Lower lobe of right lung (tissue), 2 donors: ENCODE measurements at places on chromosomes 6 and 20.

- peaks cover 9% of the 10 kb centered on the region for H3K4me1 ChIP-seq
- DNase-seq: no peak
- no peak overlapping the region for H3K27ac ChIP-seq
- no peak overlapping the region for H3K4me3 ChIP-seq
Measured at GRCh38 chr20:35947489-35947888, 6.8 kb downstream of the SCAND1 start.

DNA sequence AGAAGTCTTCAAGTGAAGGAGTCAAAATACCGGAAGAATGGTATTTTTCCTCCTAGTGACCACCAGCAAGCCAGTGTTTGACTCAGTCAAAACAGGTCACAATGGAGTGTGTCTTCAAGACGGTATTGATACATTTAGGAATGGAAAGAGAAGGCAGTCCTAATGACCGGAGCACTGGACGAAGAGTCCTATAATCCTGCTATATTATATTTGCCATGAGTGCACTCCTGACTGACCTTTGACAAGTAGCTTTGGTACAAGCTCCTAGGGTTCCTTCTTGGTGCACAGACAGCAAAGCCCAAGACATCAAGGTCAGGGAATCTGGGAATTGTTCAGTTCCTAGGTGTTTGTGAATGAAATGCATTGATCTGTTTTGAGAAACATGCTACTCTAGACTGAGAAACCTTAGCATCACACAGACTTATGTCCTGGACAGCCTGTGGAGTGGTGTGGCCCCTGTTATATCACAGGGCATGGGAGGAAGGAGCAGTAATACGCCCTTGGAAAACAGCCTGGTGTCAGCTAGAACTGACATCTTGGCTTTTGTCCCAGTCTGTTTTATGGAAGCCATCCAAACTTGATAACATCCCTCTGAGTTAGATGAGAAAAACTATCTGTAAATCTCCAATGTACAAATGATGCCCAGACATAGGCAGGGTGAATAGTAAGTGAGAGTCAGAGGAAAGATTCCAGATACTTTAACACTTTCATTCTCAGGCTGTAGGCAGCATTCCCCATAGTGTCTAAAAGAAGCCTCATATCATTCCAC lies 18.5 kb downstream of the NOX3 start:
- no peak overlapping the region for H3K4me3 ChIP-seq

- H3K4me3 ChIP-seq: no peak overlapping the region
- no peak overlapping the region for H3K27ac ChIP-seq
- H3K36me3 ChIP-seq: no peaks in the 10 kb centered on the region
- H3K4me1 ChIP-seq: no peaks in the 10 kb centered on the region
Measured at GRCh38 chr20:9808166-9808565, 30.7 kb downstream of the PAK5 start.

- H3K4me1 ChIP-seq: peaks cover 10% of the 10 kb centered on the region
- H3K36me3 ChIP-seq: no peaks in the 10 kb centered on the region
- peak; percentile 69 for DNase-seq
- peaks cover 24% of the 10 kb centered on the region for H3K27me3 ChIP-seq
- H3K27ac ChIP-seq: no peak overlapping the region
Measured at GRCh38 chr20:25148181-25148981, 47.1 kb upstream of the ENTPD6 start.
